Hematopoietic multipotent progenitor cell treated with erythropoietin and hydrocortisone succinate and interleukin-3 and kit ligand, for 6 days (in vitro differentiated cells): ENCODE measurements at places on chromosomes 7 and 10.

GRCh38 chr7:4689668-4690067 lies 7.6 kb downstream of the FOXK1 start:
- no peak for DNase-seq

- no peak for DNase-seq
These were observed 3.1 kb downstream of the STRA8 start for GRCh38 chr7:135236727-135237126.

GRCh38 chr10:63672491-63672890 lies 151.3 kb downstream of the REEP3 start:
- no peak for DNase-seq

GRCh38 chr10:22103701-22104470 lies 100.4 kb upstream of the DNAJC1 start:
- peak; percentile 45 for DNase-seq

DNA sequence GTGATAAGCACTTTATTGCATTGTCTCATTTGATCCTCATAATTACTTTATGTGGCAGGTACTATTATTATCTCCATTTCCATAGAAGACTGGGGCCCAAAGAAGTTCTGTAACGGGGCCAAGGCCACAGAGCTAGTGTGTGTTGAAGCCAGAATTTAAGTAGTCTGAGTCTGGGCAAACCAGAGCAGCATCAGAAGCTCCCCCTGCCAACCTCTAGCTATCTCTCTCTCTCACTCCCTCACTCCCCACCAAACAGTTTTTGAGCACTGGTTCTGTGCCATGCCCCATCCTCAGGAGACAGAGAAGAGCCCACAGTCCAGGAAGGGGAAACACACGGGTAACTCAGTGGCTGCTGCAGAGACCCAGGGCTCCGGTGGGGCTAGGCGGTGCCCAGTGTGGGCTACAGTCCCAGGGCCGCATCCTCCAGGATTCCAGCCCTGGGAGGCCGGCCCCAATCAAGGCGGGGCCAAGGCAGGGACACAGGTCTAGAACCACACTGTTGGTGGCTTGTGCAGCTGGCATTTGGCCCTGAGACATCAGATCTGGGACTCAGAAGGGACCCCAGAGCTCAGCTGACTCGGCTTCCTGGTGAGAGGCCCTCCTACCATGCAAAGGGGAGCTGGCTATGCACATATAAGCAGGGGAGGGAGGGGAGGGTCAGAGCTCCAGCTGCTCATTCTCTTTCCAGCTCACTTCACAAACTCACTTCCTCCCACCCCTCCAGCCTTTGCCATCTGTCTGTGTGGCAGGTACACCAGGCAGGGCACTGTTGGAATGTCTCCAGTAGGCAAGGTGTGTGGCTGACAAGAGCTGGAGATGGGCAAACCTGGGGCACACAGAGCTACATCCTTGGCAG lies 34.4 kb downstream of the COL13A1 start:
- DNase-seq: no peak

DNA sequence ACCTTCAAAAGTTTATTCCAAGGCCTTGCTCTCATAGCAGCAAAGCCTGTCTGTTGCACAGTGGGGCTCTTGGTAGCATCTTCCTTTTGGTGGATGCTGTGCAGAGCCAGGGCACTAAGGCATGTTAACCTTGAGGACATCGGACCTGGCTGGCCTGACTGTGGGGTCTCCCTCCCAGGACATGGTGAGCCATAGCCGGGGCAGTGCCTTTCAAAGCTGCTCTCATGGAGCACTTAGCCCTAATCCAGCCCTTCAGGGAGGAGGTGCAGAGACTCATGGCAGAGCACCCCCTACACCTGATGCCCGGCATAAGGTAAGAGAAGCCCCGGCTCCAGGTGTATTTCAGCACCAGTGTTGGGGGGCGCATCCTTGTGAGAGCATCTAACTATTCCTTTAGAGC lies 941.4 kb upstream of the ZNF722 start:
- DNase-seq: no peak

- peak; percentile 18 for DNase-seq
These were observed at the start of gene AOC1 for GRCh38 chr7:150852371-150852905. Gene AOC1 (plus strand): TSS chr7:150852517. CDS start chr7:150856471, 3,954 bp downstream.
